ENCODE measurements at places on chromosomes 13 and 19.

- DNase-seq, result no peak
These were observed 43.3 kb upstream of the GPC6 start for GRCh38 chr13:93183302-93183701.

DNA sequence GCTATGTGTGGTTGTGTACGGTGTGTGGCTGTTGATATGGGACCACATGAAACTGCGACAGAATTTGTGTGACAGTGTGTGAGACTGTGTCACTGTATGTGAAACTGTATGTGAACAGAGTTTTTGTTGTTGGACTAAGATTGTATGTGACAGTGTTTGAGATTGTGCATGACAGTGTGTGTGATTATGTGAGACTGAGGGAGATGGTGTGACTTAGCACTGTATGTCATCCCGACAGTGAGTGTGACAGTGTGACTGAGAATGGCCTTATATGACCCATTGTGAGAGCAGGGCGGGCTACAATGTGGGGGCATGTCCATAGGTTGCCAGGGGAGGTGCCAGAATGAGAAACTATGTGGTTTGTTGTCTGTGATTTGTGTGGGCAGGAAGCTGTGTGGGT, 930 bp downstream of the ZNF583 start:
- no peak for DNase-seq

DNA sequence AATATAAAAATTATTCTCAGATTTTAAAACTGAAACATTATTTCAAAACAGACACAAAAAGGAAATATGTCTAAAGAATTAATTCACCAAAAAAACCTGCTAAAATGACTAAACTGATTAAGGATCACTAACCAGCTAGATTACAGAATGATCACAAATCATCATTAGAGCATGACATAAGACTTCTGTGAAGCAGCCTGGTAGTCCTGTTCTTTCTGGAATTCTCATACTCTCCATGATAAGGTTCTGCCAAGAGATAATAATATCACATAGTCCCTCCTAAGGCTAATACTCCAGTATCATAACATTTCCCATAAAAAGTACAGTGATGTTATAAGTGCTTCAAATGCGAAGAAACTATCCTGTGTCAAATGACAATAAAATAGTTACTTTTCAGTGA, 1814.9 kb downstream of the SLITRK5 start:
- DNase-seq, result no peak

DNA sequence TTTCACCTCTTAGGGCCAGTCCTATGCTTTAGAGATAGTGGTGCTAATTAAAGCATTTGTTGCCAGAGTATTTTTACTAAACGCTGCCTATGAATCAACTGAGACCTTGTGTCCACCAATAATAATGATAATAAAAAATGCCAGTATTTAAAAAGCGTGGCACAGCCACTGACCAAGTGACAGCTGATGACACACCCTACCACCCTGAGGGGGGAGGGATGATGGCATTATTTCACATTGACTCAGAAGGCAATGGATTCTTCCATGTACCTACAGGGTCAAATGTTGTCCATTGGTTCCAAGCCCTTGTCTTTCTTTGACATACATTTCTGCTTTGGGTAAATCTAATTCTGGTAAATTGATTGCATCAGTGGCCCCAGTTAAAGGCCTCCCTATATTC, 384.4 kb downstream of the DLEU7 start:
- no peak for DNase-seq

DNA sequence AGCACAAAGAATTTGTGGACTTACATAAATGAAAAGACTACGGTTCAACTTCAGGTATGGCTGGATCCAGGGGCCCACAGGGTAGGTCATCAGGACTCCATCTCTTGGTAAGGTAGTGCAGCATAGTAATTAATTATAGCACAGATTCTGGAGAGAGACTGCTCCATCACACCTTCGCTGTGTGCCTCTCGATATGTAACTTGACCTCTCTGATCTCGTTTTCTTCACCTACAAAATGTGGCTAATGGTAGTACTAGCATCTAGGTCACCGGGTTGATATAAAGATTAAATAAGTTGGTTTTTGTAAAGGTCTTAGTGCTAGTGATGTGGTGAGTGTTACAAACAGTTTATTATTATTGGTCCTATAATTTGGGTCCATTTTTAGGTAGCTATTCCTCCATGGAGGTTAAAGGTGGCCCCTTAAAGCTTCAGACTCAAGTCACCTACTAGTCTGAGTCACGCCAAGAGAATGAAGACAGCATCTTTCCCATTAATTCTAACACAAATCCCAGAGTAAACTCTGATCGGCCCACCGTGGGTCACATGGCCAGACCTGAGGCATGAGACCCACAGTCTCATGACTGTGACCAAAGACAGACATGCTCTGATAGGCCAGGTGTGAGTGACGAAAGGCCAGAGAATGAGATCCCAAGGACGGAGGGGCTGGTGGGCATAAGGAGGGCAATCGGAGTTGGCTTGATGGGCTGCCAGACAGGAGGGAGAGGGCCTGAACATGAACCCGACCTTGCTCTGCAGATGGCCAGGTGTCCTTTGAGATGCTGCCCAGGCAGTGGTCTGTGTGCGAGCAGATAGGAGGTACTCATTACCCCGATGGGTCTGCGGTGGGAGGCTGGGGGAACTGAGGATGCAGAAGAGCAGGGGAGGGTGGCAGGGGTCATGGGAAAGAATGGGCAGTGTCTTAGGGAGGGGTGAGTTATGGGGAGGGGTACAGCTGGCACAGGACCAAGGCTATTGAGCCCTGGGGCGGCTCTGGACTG, 18.3 kb upstream of the PSMD8 start:
- no peak for DNase-seq

DNA sequence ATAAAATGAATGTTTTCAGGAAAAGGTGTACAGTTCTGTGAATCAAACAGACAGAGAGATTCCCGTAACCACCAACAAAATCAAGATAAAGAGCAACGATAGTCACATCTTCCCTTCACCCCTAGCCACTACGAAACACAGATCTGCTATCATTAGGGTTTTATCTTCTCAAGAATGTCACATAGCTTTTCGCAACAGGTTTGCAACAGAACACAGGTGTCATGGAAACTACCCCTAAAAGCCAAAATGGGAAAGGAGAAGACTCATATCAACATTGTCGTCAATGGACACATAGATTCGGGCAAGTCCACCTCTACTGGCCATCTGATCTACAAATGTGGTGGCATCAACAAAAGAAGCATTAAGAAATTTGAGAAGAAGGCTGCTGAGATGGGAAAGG, 11.1 kb downstream of the GPR42 start:
- DNase-seq, result no peak

DNA sequence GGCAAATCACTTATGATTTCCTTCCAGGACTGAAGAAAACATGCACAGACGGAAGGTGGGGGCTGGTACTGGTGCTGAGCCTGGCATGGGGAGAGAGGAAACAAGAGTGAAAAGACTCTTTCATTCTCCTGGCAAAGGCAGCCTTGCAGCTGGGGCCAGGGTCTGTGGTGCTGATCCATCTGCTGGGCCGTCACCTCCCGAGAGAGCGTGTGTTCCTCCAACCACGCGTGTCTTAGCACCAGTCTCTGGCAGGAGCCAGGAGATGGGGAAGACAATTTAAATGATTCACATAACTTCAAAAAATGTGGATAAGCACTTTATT, 23.9 kb upstream of the SPART start:
- DNase-seq, result no peak

DNA sequence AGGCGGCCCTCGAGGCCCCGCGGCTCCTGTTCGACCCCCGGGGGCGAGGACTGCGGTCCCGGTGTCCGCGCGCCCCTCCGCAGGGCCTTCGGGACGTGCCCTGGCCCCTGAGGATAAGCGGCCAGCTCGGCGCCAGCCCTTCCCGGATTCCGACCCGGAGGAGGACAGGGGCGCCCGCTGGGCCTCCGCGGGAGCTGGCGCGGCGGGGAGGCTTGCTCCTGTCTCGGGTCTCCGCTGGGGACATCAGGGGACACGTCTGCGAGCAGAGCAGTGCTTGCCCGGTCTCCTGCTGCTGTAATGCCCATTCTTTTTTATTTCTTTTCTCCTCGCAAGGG, 829 bp downstream of the B3GLCT start:
- DNase-seq, result peak; percentile 39

- DNase-seq, result no peak
These were observed 27.1 kb downstream of the PIBF1 start for GRCh38 chr13:72808917-72809500.

DNA sequence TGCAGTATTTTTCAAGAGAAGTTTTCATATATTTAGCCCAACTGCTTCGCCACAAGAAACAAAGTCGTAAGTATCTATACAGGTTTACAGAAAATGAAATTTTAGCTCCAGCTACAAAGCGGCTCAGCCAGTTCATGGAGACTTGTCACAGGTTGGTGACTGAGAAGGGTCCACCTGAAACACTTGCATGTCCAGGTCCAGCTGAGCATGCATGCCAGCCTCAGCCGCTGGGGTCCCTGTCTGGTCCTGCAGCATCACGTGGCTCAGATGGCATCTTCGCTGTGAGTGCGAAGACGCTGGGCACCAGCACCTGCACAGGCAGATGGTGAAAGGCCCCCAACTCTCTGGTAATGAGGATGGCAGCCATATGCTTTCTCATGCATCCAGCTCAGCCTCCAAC, 63.8 kb downstream of the SHISA2 start:
- no peak for DNase-seq

- no peak for DNase-seq
These were observed 9.3 kb downstream of the PDX1 start for GRCh38 chr13:27928805-27929753.

DNA sequence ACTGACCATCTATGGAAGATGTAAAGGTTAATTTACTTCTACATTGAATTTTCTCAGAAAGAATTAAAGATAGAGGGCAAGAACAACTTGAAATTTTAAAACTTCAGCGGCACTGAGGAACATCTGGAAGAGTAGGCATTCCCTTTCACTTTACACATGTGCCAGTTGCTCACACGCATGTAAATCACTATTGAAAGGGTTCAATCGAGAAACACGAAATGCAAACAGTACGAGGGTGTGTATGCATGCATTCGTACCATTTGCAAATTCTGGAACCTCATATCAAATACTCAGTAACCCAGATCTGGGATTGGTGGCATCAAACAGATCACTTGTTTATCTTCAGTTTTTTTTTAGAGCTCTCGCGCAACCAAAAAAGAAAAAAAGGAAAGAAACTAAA, 315.5 kb upstream of the MAB21L1 start:
- DNase-seq, result no peak

GRCh38 chr13:78239714-78240113, 321.1 kb upstream of the EDNRB start:
- no peak for DNase-seq

DNA sequence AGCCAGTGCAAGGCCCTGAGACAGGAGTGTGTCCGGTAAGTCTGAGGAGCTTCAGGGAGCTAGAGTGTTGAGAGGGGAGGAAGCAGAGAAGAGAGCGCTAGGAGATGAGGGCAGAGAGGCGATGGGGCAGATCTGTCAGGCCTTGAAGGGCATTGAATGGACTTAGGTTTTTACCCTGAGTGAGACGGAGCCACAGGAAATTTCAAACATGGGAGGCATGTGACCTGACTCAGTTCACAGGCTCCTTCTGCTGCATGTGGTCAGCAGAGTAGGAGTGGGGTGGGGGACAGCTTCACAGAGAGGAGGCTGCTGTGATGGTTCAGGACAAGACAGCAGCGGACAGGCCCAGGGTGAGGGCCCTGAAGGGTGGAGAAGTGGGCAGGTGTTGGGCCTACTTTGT, 2.5 kb upstream of the FAM98C start:
- no peak for DNase-seq

- no peak for DNase-seq
These were observed 31.7 kb upstream of the C1QTNF9B start for GRCh38 chr13:23928985-23929384.

GRCh38 chr19:30387311-30388115, 15.3 kb downstream of the ZNF536 start:
- DNase-seq, result no peak

DNA sequence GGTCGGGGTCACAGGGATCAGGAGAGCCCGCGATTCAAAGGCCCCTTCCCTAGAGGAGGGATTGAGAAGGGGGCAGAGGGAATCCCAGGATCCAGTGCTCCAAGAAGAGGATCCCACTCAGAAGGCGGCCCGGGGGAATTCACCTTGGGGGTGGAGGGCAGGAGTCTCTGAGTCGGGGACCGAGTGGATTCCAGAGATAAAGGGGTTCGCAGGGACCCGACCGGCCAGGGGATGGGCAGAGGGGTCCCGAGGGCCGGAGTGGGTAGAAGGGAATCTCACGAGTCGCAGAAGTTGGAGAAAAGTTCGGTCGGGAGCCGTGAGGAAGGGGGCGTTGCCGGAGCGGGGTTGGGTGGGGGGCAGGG, 261 bp downstream of the PRKD2 start:
- no peak for DNase-seq

DNA sequence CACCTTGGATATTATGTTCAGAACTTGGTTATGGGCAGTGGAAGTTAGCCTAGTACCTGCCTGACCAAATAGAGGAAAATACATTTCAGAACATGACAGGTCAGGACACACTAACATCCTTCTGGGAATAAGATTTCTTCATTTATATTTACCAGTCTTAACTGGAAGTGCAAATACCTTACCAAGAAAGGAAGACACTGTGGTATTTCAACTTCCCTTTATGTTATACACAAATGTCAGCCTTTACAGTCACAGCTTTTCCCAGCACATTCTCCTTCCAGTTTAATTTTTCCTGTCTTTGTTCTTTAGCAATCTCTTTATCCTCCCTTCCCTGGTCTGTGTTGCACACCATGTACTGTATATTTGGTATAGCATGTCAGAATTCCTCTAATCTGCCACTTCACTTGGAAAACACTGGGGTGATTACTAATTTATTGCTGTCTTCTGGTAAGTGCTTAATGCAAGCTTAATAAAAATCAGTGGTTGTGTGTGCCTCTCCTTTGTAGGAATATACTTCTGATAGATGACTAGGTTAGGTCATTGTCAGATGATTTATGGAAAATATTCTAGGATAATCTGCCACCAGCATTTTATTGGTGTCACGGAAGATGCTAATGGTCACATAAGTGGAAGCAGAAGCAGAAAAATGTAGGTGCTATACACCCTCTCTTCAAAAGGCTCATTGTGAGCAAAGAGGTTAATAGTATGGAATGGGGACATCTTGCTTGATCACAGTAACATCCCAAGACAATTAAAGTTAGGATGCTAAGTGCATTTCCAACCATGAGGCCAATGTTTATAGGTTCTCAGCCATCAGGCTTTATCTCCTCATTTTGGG, 124.3 kb upstream of the STARD13 start:
- DNase-seq, result no peak

DNA sequence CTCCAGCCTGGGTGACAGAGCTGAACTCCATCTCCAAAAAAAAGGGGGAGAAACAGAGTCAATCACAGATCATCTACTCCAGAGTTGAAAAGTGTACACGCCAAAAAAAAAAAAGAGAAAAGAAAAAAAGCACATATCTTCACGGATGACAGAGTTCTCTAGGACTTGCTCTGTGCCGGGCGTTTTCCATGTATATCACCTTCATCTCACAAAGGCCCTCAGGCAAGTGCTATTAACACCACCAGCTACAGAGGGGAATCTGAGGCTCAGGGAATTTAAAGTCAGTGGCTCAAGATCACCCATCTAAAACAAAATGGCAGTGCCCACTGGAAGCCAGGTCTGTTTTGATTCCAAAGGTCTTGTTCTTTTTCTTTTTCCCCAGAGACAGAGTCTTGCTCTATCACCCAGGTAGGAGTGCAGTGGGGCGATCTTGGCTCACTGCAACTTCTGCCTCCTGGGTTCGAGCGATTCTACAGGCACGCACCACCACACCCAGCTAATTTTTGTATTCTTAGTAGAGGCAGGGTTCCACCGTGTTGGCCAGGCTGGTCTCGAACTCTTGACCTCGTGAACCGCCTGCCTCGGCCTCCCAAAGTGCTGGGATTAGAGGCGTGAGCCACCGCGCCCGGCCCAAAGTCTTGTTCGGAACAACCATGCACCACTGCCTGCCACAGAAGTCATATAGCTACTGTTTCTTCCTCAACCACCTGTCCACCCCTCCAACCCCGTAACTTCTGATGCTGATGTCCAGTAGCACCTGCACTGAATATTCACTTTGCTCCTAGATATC, 42.2 kb downstream of the SAE1 start:
- no peak for DNase-seq

Data from activated T-cell treated with anti-CD3 and anti-CD28 coated beads for 48 hours (primary cell).